ENCODE measurements at places on chromosomes 4 and X.
A peak's percentile ranks its signal among the peaks of the same experiment; 100 is the strongest.

DNA sequence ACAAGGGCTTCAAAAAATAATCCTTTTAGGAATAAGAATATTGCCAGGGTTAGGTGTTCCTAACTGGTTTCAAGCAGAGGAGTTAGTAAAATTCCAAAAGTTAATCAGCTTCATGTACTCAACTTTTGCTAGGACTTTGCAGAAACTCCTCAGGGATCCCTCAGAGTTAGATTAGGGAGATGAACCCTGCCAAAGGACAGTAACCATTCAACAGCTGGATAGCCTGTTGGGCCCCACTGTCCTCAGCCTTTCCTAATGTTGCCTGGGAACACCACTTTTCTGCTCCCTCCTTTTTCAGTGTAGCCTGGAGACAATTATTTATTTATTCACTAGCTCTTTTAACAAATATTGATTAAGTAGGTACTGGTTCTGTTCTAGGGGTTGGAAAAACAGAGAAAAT is 53.8 kb downstream of the NFKB1 start:
- DNase-seq, result no peak

DNA sequence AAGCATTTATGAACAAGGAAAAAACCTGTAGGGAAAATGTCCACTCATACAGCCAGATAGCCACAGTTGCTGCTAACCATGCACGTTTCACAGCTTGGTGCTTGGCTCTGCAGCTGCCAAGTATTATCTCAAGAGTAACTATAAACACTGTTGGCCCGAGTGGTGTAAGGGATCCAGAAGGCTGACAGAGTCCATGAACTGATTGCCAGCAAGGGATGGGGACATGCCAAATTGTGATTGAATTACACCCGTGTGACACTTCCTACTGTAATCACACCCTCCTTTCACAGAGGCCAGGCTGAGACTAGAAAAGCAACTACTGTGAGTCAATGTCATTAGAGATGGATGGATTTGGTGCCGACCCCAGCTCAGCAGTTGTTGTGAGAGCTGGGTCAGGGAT is 223.9 kb upstream of the ANKRD50 start:
- no peak for DNase-seq

- DNase-seq, result no peak
Observed at GRCh38 chr4:177315767-177316464, 6.2 kb downstream of the NEIL3 start.

GRCh38 chr4:183986971-183987946 is 82.2 kb downstream of the STOX2 start:
- peak; percentile 93 for DNase-seq

DNA sequence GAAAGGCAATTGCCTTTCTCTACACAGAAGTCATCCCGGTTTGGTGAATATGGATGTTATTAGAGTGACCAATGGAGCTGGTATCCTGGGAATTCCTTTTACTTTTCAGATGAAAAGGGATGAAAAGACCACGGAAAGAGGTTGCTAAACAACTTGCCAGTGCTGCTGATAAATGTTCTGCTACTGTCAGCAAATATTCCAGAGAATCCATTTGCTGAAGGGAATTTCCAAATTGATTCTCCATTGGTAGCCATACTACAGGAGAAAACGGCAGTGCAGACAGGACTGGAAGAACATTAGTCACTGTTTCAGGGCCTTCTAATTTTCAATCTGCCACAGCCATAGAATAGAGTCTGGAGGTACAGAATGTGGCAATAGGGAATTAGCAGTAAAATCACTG is 451.5 kb downstream of the PCDH11X start:
- DNase-seq, result no peak

- DNase-seq, result no peak
Observed at GRCh38 chrX:129144172-129145038, 378.9 kb downstream of the SMARCA1 start.

GRCh38 chrX:14015294-14015693 is 14.4 kb downstream of the GEMIN8 start:
- no peak for DNase-seq

DNA sequence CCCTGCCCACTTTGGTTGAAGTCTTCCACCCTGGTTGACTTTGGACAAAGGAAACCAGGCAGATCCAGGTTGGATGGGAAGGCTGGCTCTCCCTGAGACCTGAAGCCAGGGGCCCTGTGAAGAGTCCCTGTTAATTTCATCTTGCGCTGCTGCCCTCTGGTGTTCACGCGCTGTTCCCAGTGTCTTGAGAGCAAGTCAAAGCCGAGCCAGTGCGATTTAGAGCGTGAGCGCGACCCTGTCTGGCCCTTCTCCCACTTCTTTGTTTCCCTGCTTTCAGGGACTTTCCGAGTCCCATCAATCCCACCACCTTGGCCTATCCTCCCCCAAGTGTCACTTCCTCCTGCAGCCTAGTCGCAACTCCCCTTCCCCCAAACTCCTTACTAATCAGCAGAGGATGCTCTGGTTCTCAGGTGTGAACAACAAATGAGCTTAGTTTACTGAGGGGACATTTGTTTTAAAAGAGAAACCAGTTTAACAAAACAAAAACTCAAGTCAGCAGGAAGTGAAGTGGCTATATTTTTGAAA is 25.8 kb upstream of the CHRNA9 start:
- DNase-seq, result peak; percentile 93

DNA sequence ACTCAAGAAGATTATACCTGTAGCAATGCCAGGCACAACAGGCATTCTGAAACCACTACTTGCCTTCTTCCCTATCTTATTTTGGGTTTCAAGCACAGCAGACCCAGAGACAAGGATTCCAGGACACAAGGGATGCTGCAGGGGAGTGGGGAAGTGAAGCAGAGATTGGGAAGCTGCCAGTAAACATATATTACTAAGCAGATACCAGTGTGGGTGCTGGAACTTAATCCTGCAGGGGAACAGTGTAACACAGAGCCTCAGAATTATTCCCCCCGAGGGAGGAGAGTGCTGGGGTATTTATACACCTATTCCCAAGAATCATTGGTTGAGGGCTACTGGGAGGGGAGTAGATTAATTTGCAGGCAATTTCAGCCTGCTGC is 33.3 kb upstream of the MAML3 start:
- DNase-seq, result no peak

GRCh38 chrX:108131471-108131870 is 39.9 kb downstream of the ATG4A start:
- no peak for DNase-seq

GRCh38 chrX:136584545-136584944 is 52.5 kb downstream of the VGLL1 start:
- DNase-seq, result no peak

- DNase-seq, result no peak
Observed at GRCh38 chr4:153618833-153619232, 65.2 kb upstream of the TLR2 start.

GRCh38 chr4:11628093-11628725 is 199.5 kb upstream of the HS3ST1 start:
- no peak for DNase-seq

DNA sequence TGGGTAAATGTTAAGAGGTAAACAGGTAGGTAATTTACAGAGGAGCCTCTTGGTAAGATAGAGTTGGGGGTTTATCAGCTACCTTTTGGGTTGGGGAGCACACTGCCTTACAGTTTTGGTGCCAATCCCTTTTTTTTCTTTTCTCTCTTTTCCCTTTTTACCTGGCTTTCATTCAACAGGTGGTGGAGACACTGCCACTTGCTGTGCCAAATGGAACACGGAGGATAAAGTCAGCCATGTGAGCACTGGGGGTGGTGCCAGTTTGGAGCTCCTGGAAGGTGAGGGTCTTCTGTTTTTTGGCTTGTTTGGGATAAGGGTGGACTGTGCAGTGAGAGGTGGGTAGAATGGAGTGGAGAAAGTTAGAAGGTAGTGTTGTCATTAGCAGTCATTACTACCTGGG is 14.3 kb downstream of the TAF9B start:
- DNase-seq, result no peak
